Esophagus mucosa (tissue), 1 donor: ENCODE measurements at places on chromosomes 7 and 10. TPM values are rescaled to one million over a fixed set of nuclear protein-coding genes. Genes with fewer than 3 reads are reported as not detected.

DNA sequence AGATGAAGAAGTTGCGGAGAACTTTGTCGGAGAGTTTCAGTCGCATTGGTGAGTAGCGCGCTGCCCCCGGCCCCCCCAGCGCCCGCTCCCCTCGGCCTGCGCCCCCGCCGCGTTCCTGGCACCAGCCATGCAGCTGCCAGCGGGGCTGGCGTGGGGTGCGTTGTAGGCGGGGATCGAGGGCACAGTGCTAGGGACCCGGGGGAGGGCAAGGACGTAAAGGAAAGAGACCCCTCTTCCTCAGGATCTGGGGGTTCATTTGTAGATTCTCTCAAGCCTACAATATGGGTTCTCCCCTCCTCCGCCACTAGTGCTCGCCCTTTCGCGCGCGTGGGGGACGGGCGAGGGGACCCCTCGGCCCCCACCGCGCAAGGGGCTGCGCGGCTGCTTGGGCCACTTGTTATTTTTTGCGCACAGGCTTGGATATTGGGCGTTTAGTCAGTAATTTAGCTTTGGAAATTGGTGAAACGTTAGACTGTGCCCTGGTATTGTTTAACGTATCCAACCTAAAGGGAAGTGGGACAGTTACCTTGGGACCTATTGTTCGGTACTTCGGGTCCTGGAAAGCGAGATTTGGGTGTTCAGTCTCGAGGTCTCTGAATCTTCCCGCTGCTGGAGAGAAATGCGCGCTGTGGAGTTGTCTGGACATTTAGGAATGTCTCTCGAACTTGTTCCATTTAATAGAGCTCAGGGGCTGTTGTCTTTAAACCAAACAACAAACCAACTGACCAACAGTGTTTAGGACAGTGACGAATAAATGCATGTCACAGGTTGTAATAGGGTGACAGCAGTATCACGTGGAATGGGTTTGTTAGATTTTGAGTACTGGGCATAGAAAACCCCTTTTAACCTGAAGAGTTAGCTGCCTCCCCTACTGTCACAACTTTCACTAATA lies 796 bp downstream of the CDK14 start:
- peak; percentile 24 for ATAC-seq

- no peak for ATAC-seq
Observed at GRCh38 chr10:46092524-46093081, 46.5 kb upstream of the MSMB start.

Gene CHST3
- total RNA-seq, result 9.0 TPM

Gene NME8
- total RNA-seq, result not detected

- no peak for ATAC-seq
Observed at GRCh38 chr10:65423043-65423442, 1502.8 kb upstream of the LRRTM3 start.

GRCh38 chr10:125370578-125370977 lies 210.2 kb upstream of the CTBP2 start:
- no peak for ATAC-seq

Gene PLXDC2
- 24.3 TPM for total RNA-seq

GRCh38 chr7:81330108-81330507 lies 411.3 kb upstream of the SEMA3C start:
- peak; percentile 73 for ATAC-seq
